Stimulated activated CD4-positive, alpha-beta T cell treated with anti-CD3 and anti-CD28 coated beads, Interleukin-1b, Interleukin-23, amount 100 ng/mL, for 1 hour (primary cell): ENCODE measurements at places on chromosomes 5 and 9.
A peak's percentile ranks its signal among the peaks of the same experiment; 100 is the strongest.

GRCh38 chr5:162811071-162811470 is 626.3 kb upstream of the CCNG1 start:
- no peak for DNase-seq

GRCh38 chr5:36705055-36705454 is 98.6 kb downstream of the SLC1A3 start:
- DNase-seq, result no peak

GRCh38 chr9:37105234-37105633 is 15.1 kb upstream of the ZCCHC7 start:
- DNase-seq, result no peak

DNA sequence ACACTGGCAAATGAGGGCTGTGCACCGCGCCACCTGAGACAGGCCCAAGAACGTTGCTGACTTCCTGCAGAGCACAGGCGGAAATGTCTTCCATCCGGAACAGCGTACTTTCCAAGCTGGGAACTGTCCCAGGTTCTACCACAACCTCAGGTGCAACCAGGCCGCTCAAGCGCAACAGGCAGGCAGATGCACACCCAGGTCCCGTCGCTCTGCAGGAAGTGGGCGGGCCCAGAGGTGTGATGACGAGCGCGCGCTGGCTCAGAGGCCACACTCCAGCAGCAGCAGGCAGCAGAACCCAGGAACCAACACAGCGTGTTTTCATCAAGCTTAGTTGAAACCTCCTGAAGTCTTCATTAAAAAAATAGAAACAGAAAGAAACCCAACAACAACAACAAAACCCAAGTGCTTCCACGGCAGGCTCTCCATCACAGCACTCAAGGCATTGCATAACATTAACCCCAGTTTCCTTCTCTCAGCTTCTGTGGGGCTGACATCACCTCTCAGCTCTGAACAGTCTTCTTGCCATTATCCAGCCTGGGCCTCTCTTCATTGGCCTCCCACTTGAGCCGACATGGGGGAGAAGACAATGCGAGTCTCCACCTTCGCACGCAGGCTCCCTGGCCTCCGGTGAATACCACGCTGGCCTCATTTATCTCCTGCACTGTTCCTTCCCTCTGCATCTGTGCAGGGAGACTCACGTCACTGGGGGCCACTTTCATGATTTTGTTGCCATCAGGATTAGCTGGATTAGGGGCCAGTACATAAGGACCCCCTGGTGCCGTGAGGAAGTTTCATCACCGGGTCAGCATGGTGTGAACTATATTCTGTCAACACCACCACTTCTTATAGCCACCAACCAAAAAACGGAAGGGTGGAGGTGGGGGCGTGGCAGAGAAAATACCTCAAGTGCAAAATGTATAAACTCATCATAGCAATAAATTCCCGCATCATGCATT is 22.1 kb downstream of the PTCH1 start:
- peak; percentile 64 for DNase-seq

DNA sequence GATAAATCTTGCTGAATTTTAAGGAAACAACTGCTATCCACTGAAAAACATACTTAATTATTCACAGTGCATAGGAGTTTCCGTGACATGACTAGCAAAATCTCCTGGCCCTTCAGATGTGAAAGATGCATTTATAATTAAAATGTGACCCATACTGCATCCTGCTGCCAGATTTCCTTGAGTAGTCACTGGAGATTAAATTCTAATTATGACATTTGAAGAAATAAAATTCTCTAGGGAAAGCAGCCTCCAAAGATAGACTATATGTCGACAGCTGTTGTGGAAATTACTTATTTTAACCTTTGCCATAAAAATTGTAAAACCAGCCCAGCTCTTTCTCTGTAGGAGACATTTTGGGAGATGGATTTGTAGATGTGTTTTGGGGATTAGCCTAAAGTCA is 193.6 kb upstream of the SMC2 start:
- DNase-seq, result no peak

- DNase-seq, result no peak
Observed at GRCh38 chr5:369151-369868, 47.8 kb downstream of the AHRR start.

DNA sequence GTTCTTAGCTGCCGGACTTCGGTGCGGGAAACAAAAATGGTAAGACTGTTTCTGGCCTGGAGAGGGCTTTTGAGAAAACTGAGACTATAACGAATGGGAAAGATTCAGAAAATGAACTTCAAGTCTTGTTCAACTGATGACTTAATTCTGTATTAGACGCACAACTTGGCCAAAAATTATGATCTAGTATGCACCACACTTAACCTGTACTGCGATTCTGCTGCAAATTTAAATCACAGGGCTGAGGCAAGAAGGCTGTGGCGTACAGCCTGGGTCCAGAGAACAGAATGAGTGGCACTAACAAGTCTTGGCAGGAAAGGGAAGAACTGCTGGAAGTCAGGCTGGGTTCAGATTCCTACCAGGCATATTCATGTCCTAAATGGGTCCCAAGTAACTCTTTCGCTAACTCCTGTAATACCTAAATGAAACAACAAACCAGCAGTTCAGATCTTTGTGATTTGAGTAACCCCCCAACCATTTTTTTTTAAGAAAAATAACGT is 781 bp upstream of the COL23A1 start:
- no peak for DNase-seq

GRCh38 chr5:6036006-6036405 is 342.3 kb downstream of the MED10 start:
- no peak for DNase-seq

DNA sequence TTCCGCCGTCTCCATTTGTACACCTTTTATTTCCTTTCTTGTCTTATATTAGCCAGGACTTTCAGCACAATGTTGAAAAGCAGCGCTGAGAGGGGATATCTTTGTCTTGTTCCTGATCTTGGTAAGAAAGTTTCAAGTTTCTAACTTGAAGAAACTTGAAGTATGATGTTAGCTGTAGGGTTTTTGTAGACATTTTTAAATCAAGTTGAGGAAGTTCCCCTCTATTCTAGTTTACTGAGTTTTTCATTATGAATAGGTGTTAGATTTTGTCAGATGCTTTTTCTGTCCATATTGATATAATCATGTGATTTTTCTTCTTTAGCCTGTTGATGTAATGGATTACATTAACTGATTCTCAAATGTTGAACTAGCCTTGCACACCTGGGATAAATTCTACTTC is 425.7 kb downstream of the PIK3R1 start:
- no peak for DNase-seq

DNA sequence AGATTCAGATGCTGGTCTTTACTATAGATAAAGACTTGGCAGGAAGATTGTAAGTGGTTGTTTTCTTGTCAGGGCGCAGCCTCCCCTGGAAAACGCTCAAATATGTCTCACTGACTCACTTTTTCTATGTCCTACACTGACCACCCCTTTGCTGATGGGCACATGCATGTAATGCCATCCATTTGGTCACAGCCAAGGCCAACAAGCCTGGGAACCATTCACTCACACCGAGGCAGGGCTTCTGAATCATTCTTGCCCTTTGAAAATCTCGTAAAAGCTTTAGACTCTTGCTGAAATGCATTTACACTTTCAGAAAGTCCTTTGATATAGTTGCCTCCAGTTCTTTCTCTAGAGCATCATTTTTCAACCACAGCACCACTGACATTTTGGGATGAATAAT is 249.4 kb downstream of the ACTL7B start:
- DNase-seq, result no peak

GRCh38 chr5:173972925-173973615 is 15.9 kb upstream of the C5orf47 start:
- DNase-seq, result peak; percentile 26

DNA sequence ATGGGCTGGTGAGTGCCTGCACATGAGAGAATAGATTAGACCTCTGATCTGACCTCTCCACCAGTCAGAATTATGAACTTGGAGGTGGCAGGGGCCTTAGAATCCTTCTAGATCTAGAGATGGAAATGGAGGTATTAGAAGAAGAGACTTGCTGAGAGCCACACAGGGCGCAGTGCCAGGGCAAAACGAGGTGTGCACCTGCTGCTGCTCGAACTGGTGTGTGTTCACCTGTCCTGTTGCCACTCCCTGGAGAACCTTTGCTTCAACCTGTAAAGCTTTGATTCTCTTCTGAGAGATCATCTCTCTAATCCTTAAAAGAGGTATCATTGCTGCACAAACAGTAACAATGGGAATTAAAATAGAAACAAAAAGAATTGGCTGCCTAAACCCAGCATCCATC is 24.9 kb downstream of the FRMPD1 start:
- no peak for DNase-seq

DNA sequence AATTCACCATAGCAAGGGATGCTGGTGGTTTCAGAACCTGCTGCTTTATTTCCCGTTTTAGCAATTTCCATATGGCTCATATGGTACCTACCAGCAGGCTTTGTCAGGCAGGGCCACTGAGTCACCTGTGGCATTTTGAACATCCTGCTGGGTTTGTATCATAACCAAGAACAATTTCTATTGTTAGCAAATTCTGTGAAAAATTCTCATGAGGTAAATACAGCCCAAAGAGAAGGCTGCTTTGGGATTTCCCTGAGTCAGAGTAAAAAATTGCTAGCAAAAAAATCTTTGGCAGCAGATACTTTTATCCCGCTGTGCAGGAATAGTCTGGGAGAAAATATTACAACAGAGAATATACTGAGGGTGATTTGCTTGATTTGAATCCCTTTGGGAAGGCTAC is 52.7 kb downstream of the PRR16 start:
- DNase-seq, result no peak

GRCh38 chr5:23352446-23352845 is 155.0 kb upstream of the PRDM9 start:
- no peak for DNase-seq

GRCh38 chr5:96259151-96259772 is 173.8 kb downstream of the PCSK1 start:
- DNase-seq, result no peak

DNA sequence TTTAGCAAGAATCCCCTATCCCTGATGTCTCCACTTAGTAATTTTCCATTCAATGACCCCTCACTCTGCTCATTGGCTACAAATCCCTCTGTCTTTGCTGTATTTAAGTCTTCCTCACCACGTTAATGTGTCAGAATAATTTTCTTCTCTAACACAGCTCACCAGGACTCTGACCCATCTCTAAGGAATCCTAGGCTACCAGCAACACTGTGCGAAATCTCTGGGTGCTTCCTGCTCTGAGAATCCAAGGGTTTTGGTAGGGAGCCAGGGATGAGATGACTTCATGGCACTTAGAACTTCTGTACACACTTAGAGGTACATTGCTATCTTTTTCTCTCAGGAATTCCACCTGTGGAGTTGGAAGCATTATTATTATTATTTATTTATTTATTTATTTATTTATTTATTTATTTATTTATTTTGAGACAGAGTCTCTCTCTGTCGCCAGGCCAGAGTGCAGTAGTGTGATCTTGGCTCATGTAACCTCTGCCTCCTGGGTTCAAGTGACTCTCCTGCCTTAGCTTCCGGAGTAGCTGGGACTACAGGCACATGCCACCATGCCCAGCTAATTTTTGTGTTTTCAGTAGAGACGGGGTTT is 53.5 kb downstream of the FOXI1 start:
- no peak for DNase-seq

DNA sequence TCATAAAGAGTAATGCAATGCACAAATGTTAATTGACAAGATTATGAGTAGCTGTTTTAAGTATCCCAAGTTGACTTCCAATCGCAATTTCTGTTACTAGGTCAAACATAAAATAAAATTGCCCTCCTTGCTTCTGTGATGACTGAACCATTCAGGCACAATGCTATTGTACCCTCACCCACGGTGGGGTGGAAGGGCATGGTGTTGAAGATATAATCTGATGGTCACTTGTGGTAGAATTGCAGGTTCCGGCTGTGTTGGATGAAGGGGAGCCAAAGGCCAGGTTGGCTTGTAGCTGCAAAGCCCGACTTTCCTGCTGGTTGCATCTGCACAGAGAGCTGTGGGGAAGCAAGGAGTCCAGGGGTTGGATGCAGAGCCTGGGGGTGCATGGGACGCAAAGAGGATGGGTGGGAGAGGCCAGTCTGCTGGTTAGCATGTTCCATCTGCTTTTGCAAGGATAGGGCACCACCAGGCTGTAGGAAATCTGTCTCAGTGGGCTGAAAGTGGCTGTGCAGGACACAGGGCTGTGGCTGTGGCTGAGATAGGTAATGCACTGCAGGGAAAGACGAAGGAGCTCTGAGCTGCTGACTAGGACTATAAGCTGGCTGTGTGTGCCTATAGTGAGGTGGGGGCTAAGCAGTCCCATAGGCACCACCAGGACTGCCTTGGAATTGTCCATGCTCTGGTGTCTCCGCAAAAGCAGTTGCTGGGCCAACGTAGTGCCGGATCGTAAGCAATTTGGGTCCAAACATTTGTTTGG is 31.5 kb upstream of the PUM3 start:
- DNase-seq, result no peak

GRCh38 chr5:170387775-170388639 is 1.2 kb downstream of the KCNMB1 start:
- DNase-seq, result no peak

DNA sequence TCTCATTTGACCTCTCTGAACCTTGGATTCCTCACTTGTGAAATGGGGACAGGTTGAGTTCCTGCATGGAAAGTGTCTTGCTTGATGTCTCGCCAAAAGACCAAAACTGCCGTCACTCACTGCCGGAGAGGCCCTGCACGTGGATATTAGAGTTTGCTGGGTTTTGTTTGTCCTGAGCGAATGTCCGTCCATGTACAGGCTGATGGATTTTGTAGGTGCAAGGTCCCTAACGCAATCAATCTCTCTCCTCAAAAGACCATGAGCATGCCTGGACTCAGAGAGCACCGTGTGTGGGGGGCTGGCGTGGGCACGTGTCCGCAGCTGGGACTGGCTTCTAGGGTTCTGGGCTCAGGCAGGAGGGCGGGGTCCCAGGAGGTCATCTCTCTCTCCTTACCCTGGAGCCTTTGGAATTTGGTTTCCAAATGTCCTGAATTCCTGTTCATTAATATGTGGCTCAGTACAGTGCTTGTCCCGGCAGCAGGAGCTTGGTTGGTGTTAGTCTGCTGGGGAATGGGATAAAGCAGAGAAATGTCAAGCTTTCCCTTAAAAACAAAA is 146.0 kb upstream of the IER5L start:
- no peak for DNase-seq

DNA sequence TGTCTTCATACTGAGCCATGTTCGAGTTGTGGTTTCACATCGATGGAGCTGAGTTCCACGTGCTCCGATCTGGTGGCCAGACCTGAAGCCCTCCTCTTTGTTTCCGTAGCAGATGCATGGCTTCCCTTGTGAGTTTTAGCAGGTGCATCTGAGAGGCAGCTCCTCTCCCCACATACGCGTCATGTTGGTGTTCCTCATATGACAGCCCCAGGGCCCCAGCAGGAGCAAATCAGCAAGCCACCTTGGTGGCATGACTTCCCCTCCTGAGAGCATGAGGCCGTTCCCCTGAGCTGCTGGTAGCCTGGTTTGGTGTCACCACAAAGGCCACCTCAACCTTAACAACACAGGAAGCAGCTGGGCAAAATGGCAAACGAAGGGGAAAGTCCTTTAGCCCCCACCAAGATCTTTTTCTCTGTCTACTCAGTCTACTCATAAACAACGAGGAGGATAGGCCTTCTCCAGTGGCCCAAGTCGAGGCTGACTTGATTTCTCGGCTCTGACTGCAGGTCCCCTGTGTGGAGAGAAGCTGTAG is 5.9 kb downstream of the CYFIP2 start:
- DNase-seq, result no peak

DNA sequence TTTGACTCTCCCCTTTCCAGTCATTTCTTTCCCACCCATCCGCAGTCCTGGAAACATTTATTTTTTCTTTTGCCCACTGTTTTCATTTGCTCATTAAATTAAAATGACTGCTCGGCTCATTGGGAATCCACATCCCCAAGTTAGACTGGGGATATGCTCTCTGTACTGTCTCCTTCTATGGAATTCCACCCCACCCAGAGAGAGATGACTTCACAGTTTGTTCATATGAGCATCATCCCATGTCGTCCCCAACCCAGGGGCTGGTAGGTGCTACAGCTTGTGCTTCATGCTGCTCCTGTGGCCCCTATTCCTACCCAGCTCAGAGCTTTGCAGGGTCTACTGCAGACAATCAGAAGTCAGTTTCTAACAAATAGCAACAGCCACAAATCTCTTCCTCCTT is 16.5 kb upstream of the RARS1 start:
- DNase-seq, result no peak
